ENCODE measurements at places on chromosomes 2 and 18. TPM values are rescaled to one million over a fixed set of nuclear protein-coding genes. Genes with fewer than 3 reads are reported as not detected.

DNA sequence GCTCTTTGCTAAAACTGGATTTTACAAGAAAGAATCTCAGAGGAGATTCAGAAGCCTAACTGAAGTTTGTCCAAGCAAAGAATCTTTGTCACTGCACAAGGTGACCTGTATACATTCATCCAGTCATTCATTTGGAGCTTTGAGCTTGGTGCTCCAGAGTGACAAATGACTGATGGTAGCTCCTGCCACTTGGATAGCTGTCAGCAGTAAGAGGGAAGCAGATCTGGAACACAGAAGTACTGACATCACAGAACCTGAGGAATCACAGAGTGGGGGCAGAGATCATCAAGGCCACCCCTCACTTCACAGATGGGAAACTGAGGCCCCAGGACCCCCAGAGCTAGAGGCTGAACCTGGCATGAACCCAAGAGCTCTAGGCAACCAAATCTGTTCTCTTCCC, 28.8 kb upstream of the IGFBP2 start:
- DNase-seq, result no peak

DNA sequence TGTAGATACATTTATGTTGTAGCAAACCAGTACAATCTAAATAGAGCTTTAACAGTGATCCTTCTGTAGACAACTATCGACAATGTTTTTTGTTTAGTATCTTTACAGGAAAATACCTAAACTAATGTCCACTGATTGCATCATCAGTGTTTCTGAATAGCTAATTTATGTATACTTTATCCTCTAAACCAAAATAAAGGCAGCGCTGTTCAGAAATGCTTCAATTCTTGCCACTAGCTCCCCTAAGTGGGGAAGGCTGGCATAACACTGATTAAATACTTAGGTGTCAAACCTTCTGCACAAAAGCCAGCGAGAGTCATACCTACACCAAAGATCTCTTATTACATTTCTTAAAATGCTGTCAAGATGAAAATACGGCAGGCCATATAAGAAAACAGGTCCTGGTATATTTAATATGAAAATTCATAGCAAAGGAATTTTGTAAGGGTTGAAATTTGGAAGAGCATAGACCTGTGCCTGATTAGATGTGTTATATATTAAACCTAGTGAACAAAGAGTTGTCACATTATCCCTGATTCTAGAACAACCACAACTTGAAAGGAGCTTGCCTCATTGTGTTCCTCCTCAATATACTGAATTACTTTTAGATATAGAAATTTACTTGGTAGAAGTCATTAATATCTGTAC, 1693.4 kb upstream of the SLC39A10 start:
- DNase-seq, result peak; percentile 48

DNA sequence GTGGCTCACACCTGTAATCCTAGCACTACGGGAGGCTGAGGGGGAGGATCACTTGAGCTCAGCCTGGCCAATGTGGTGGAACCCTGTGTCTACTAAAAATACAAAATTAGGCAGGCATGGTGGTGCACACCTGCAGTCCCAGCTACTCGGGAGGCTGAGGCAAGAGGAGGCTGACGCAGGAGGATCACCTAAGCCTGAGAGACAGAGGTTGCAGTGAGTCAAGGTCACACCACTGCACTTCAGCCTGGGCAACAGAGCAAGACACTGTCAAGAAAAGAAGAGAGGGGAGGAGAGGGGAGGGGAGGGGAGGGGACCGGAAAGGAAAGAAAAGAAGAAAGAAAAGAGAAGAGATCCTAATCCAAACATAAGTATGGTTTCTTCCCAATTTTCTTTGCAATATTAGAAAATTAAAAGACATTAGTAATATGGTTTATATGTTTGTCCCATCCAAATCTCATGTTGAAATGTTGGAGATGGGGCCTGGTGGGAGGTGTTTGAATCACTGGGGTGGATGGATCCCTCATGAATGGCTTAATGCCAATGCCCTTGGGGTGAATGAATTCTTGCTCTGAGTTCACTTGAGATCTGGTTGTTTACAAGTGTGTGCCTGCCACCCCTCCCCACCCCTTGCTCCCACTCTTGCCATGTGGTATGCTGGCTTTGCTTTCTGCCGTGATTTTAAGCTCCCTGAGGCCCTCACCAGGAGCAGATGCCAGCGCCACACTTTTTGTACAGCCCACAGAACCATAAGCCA, 50.7 kb downstream of the TRIP12 start:
- no peak for DNase-seq

- no peak for DNase-seq
Observed at GRCh38 chr2:173983391-173983871, 18.3 kb upstream of the SP3 start.

DNA sequence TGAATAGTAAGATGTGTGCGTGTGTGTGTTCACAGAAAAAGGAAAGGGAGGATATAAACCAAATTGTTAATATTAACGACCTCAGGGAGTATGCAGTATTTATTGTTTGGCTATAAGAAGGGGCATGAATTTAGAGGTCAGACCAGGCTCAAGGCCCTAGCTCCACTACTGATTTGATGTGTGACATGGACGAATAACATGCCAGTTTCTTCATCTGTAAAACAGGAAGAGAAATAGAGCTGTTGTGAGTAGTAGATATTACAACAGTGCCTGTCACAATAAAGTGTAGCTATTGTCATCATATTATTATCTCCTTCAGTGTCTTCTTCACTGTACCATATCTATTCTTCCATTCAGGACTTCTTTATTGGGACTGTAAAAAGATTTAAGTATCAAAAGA, 4.1 kb upstream of the MAT2A start:
- DNase-seq, result no peak

STARD6 gene
- not detected for total RNA-seq

GRCh38 chr18:2889761-2890192, 43.0 kb downstream of the EMILIN2 start:
- no peak for DNase-seq

DNA sequence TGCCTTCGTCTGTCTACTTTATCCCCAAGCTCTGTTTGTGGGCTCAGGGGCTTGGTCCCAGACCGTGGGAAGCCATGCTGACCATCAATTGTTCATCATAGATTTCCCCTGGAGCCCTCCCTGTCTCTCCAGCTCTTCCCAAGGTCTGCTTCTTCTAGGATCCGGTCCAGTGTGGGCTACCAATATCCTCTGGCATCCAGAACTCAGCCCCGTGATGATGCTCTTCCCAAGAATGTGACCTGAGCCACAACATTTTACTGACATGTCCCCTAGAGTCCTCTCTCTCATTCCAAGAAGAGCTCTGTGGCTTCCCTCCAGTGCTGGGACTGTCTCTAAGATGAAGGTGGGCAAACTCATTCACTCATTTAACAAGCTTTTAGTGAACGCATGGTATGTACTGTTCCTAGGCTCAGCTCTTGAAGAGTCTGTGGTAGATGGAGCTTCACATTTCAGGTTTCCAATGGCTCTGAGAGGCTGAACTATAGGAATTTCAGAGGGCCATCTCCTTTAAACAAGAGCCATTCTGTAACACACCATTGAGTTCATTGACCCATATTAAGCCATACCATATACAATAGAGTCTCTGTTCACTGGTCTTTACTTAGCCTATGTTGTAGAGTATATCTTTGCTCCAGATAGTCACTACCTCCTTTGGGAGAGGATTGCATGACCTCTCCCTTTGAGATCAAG, 142.0 kb upstream of the APCDD1 start:
- DNase-seq, result no peak

DNA sequence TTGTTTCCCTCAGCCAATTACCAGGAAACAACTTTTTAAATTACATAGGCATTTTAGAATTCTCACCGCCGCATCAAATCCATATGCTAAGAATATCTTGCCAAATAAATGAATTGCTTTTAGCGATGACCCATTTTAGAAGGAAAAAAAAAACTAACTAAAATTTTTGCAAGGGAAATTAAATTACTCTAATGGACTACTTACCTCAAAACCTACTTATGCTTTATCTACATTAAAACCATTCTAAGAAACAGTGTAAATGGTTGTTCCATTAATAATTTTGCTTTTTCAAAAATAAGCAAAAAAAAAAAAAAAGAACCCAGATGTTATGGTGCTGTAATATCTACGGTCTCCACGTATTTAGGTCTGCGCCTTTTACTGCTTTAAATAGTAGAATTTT, 73.5 kb upstream of the CCDC150 start:
- no peak for DNase-seq

- DNase-seq, result no peak
Observed at GRCh38 chr2:232438951-232439757, 16.8 kb upstream of the ALPI start.

DNA sequence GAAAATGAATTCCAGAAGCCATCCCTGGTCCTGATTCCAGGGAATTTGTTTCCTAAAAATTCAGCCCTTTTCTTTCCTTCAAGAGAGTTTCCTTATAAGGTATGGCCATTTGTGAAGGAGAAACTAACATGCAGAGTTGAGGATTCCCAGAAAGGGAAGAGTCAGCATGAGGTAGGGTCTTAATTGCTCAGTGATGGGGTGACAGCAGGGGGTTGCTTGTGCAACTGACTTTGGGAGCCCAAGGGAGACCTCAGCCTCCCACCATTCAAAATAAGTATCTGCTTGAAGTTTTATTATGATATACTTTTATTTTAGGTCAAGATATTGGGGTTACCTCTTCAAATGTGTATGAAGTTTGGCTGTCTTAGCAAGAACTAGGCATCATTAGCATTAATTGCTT, 74.9 kb upstream of the CELF4 start:
- DNase-seq, result no peak

ANKRD53 gene
- total RNA-seq, result not detected

DNA sequence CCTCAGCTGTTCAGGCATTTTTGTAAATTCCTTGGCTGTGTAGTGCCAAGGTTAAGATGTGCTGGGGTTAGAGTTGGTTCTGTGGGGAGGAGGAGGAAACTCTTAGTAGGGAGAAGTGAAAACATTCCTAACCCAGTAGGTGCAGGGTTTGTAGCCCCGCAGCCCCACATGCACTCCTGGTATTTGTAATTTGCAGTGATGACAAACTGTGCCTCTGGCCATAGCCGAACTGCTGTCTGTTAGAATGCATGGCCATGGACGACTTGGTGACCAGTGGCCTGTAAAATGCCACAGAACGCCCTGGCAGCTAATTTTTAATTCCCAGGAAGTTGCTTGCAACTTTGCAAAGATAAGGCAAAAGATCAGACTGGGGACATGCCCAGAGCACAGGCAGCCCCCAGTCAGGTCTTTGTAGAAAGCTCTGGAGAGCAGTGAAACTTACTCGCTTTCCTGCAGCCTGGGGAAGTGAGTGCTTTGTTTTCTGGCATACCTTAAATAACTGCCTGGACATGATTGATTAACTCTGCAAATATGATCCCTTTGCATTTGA, 38.4 kb downstream of the LYPD6B start:
- peak; percentile 54 for DNase-seq

GRCh38 chr2:227152093-227152766, 11.8 kb downstream of the COL4A4 start:
- no peak for DNase-seq

- no peak for DNase-seq
Observed at GRCh38 chr18:69961718-69962117, 14.0 kb upstream of the CD226 start.

MYOM1 gene
- 0.02 TPM for total RNA-seq

Data from H4 (cell line).